GM12892 (cell line): ENCODE measurements at places on chromosomes 1 and 21.

GRCh38 chr1:7424352-7424890, 346.7 kb upstream of the VAMP3 start:
- DNase-seq: no peak

DNA sequence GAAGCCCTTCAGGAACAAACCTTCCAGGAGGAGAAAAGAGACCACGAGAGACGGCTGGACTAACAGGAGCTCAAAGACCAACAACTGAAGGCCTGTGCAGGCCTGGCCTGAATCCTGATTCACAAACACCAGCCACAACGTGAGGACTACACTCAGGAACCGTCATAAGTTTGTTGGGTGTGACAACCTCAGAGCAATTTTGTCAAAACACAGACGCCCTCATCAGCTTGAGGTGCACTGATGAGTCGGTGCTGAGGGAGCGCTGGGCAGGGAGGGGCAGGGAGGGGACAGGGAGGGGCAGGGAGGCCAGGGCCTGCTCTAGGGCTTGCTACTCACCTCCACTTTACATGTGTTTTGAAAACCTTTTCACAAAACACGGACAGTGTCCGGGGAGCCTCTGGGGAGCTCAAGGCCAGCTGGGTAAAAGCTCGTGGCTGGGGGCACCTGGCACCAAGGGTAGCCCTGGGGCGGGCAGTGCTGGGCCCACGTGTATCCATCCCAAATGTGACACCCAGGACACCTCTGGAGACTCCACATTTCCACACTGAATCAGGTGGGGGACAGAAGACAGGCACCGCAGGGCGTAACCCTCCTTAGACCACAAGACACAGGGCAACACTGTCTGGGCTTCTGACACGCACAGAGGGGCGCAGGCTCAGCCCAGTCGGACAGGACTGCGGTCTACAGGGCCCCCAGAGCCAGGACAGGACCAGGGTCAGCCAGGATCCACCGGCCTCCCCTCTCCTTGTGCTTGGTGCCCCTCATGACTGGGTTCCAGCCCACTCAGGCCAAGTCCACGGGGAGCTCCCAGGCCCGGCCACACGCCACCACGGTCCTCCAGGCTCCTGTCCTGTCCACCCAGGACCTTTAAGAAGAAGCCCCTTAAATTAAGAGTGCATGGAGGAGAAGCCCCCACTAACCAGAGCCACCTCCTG, 16.5 kb downstream of the LSS start:
- no peak for DNase-seq

DNA sequence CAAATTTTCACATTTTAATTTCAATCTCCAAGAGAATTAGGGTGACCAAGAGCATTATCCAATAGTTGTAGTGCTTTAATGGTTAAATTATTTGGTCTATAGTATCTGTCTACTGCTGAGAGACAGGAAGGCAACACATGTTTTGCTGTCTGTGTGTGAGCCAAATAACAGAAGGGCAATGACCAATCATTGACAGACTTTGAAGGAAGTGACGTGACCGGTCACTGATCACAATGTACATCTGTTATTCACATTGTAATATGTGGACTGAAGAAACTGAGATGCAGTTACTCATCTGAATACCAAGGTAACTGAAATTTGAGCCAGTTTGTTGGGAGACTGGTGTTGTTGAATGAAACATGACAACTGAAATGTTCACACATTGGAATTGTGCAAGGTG, 196.7 kb downstream of the LRRC40 start:
- no peak for DNase-seq

DNA sequence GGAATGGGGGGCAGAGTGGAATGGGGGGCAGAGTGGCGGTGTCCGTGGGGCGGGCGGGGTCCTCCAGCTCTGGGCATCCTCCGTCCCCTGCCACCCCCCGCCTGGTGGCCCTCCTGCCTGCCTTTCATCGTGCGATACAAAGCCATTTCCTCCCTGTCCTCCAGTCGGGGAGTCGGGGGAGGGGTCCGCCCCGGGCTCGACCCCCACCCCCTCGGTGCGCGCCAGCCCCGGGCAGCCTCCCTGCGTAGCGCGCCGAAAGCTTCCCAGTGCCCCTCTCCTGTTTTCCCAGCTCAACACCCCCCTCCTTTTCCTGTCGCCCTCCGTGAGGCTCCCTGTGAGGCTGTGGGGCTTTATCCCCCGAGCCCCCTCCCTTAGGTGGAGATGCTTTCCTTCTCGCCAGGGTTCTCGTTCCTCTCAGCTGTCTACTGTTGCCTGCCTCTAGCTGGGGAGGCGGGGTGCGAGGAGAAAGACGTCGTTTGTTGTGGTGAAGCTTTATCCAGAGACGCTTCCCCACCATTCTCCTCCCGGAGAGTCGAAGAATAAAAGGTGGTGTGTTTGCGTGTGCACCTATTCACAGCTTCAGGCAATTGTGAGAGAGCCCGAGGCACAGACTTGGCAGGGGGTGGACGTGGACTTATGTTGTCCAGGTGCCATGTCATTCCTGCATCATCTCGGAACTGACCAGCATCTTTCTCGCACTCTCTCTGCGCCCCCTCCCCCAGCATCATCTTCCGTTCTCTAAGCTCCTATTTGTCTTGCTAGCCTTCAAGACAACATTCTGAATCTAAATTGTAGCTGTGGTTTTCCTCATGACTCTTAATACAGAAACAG, 848 bp downstream of the DNM3 start:
- DNase-seq: no peak

DNA sequence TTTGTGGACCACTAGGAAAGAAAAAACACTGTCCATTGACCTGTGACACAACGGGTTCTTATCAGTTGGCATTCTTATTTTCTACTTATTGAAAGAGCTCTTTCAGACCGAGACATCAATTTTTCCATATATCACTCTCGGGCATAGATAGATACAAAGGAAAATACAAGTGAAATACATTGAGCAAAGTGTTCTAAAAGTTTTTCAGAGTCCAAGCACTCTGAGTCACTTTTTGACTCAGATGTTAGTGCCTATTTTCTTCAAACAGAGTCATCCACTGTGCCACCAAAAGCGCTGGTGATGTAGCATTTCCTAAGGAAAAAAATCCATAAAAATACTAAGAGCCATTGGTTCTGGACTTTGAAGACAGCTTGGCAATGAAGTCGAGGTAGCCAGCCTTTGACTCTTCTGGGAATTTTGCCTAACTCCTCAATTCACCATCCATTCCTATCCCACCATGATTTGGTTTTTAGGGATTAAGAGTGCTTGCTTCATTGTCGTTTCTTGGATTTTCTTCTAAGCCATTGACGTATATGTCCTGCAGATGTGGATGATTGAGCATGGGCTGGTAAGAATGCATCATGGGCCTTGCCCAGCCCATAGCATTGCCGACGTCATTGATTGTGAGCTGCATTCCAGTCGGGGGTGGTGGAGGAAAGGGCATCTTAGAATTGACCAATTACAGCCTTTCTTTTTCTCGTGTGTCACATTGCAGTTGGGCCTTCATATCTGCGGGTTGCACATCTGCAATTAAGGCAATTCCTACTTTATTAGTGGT, 10.6 kb downstream of the GALNT2 start:
- DNase-seq: no peak

- DNase-seq: no peak
Measured at GRCh38 chr21:22345624-22346023, 1347.4 kb downstream of the NCAM2 start.

- no peak for DNase-seq
Measured at GRCh38 chr1:183879966-183880365, 75.0 kb downstream of the RGL1 start.

DNA sequence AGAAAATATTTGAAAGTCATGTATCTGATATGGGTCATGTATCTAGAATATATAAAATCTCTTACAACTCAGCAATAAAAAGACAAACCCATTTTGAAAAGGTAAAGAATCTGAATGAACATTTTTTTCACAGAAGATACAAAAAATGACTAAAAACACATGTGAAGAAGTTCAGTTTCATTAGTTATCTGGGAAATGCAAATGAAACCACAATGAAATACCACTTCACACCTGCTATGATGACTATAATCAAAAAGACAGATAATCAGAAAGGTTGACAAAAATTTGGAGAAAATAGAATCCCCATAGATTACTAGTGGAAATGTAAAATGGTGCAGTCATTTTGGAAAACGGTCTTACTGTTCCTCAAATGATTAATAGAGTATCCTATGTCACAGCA, 631.0 kb downstream of the MRPL39 start:
- DNase-seq: no peak

DNA sequence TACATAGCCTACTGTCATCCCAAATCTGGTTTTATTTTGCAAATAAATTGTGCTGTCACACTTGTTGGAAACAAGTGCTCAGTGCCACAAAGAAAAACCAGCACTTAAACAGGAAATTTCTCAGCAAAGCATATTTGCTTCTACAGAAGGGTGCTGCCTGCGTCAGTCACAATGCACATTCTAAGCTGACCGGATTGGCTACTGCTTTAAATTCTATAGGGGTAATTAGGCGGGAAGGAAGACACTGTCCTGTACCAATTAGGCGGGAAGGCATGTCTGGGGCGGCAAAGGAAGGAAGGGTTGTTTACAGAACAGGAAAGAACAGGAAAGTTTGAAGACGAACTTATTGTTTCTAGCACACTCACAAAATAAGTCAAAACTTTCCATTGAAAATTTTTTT, 2.8 kb downstream of the IFI16 start:
- no peak for DNase-seq

DNA sequence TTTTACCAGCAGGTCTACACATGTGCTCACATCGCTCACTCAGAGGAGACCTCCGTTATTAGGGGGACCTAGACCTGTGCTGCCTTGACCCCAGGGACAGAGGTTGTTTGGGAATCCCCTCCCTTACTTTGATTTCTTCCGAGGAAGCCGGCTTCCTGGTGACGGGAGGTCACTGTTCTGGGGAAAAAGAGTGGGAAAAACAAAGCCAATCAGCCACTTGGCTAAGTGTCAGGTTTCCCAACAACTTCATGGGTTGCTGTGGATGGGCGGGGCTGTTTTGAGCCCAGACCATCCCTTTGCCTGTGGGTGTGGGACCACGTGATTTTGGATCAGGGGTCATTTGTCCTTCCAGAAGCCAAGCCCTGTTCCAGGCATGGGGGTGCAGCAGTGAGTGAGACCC, 7.1 kb upstream of the KCNAB2 start:
- DNase-seq: no peak

DNA sequence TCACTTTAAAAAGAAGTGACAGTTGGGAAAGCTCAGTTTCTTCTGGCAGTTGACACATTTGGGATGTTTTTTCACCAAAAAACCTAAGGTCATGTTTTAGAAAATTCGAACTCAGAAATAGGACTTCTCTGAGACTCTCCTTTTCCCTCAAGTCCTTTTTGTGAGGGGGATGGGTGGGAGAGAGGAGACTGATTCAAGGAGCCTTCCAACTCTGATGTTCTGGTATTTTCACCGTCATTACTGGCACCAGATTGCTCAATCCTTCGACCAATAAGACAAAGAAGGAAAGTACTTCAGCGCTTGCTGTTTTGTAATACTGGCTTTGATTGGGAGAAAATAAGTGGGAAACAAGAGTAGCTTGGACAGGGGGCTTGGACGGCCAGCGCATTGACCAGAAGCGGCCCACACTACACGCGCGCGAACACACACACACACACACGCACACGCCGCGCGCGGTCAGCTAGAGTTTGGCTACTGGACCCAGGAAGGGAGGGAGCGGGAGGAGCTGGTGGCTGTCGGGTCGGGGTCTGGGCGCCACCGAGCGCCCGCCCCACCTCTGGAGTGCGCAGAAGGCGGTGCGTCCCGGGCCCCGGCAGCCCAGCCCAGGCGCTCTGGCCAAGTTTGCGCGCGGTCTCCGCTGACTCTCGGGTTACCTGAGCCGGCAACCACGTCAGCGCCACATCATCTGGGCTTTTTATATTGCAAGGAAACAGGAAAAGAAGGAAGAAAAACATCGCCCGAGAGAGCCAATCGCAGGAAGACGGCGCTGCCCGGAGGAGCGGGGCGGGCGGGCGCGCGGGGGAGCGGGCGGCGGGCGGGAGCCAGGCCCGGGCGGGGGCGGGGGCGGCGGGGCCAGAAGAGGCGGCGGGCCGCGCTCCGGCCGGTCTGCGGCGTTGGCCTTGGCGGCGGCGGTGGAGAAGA, at the start of gene KCNK1:
TSS of gene KCNK1 (plus strand) at position 855 of the 921 bp plus-strand sequence. CDS start at position 921, 66 bp downstream.
- DNase-seq: peak; percentile 23

GRCh38 chr1:77292551-77292950, 10.7 kb downstream of the AK5 start:
- DNase-seq: no peak

GRCh38 chr1:161330346-161330745, 16.2 kb downstream of the SDHC start:
- DNase-seq: no peak

GRCh38 chr1:36295390-36295789, 10.8 kb upstream of the SH3D21 start:
- DNase-seq: no peak

GRCh38 chr1:69213644-69214043, 354.1 kb upstream of the LRRC7 start:
- no peak for DNase-seq

DNA sequence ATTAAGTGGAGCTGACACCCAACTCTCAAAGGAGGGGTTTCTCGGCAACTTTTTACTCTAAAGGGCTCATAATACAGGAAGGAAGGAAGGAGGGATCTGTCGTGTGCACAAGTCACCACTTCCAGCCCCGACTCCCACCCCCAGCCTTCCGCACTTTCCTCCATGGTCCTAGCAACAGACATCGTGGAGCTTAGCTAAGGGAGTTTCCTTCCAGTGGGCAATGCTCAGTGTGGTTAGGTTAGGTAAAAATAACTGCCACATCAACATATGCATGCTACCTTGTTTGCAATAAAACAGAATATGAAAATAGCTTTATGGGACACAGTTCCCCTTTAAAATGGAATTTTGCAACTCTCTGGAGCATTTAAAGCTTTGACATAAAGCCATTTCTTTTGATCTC, 35.2 kb downstream of the KANK4 start:
- DNase-seq: no peak
